ENCODE measurements at places on chromosomes 1 and 21.
A peak's percentile ranks its signal among the peaks of the same experiment; 100 is the strongest.

DNA sequence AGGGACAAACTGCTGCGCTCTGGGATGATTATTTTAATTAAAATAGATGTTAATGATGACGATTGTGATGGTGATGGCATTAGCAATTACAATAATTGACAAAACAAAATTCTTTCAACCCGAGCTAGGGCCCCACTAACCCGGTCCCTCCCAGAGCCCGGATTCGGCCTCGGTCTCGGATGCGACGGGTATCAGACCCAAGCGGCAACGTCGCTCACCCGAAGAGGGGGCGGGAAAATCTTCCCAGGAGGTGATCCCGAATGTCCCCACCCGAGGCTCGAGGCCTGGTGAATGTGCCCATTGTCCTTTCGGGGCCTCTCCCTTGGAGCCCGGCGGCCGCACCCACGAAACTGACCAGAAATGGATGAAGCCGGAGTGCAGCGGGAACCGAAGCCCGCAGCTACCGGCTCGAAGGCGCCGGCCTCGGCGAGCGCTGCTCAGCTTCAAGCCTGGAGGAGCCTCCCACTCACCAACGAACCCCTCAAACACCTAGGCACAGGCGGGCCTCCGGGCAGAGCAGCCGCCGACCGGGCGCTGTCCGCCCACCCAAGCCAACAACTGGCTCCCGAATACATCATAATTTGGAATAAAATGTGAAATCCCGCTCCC lies 1.2 kb downstream of the TAL1 start:
- peak; percentile 18 for DNase-seq

GRCh38 chr1:220943319-220943996 lies 64.2 kb downstream of the HLX start:
- no peak for DNase-seq

DNA sequence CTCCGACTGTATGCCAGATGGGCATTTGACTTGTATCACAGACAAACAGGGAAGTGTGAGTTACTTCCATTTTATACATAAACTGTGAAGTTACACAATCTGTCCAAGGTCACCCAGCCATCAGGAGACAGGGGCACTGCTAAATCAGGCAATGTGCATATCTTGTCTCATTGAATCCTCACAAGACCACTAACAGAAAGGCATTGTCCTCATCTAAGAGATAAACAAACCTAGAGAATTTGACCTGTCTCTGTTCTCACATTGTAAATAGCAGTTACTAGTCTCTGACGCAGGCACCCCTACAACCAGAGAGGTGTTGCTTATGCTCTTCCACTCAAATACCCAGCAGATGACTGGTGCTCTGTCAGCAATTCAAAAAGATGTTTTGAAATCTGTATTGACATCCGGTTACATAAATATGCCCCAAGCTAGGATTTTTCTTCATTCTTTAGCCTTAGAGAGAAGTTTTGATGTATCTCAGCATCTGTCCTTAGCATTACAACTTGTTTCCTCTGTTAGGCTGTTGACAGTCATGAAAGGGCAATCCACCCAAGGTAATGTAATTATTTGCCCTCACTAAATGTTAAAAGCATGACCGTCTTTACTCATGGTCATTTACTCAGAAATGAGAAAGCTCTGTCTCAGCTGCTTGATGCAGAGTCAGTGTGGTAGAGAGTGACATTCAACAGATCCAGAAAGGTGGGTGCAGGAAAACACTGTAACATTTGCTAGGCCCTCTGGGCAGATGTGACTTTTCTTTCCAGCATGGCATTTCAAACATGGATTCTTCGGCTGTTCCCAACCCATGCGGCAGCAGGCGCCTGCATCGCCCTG lies 51.9 kb upstream of the ZNF326 start:
- no peak for DNase-seq

DNA sequence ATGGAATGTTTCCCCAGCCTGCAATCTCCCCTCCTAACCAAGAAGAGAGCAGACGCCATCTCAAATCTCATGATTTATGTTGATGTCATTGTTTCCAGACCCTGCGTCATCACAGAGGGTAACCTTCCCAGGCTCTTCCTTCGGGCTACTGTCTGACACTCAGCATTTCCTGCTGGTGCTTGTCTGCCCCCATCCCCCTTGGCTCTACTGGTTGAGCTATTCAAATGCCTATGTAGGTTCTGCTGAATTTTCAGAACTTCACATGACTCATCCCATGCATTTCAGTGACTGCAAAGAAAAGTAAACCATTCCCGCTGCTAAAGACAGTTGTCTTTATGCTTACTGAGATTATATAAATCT lies 24.8 kb upstream of the ITPKB start:
- DNase-seq = peak; percentile 60

DNA sequence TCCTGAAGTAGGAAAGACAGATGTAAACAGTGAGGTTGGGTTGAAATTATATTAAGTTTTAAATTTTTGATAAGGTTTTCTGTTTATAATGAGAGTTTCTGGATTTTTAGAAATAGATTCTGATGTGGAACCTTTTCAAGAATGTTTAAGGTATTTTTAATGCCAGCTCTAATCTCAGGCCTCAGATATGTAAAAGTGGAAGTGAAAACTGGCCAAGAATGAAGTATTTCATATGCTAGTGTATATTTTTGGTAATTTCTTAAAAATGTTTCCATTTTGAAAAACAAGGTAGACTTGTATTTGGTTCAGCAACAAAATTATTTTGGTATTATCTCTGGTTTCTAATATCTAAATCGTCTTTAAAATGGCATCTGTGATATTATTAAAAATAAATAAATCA lies 14.4 kb downstream of the IFNAR1 start:
- DNase-seq = no peak

GRCh38 chr1:119091618-119092017 lies 48.8 kb downstream of the WARS2 start:
- no peak for DNase-seq

DNA sequence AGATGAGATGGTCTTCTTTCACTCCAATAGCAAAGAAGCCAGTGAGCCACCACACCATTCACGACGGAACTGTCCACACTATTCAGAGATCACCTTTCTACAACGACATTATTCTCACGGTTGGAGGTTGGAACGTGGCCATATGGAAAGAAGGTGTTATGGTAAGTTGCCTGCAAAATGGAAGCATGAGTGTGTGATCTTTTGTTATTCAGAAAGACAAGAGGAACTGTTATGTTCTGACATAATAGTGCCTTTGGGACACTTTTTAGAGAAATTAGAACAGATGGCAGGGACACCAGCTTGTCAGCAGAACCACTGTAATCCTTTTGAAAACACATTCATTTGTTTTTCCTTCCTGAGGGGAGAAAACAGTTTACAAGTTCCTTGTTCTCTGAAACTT lies 75.8 kb upstream of the MCOLN3 start:
- peak; percentile 49 for DNase-seq

- no peak for DNase-seq
Observed at GRCh38 chr1:38474738-38475623, 384.6 kb downstream of the RRAGC start.

- no peak for DNase-seq
Observed at GRCh38 chr21:41374867-41375533, 13.2 kb downstream of the MX2 start.

DNA sequence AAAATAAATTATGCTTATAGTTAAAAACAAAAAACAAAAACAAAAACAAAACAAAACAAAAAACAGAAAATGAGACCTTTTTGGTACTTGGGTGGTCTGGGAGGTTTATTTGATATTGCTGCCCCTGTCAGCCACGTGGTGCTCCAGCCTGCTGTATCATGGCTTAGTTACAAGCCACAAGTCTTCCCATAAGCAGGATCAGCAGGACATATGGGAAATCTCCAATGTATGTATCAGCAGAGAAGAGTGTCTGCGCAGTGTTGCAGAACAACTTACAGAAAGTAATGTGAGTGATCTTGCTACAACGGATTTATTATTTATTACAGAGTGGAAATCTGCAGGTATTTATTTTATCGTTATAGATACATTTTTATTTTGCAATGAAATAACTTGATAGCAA lies 423.0 kb upstream of the TMPRSS15 start:
- no peak for DNase-seq

GRCh38 chr1:105636052-105636451 lies 1420.4 kb upstream of the PRMT6 start:
- DNase-seq = no peak

DNA sequence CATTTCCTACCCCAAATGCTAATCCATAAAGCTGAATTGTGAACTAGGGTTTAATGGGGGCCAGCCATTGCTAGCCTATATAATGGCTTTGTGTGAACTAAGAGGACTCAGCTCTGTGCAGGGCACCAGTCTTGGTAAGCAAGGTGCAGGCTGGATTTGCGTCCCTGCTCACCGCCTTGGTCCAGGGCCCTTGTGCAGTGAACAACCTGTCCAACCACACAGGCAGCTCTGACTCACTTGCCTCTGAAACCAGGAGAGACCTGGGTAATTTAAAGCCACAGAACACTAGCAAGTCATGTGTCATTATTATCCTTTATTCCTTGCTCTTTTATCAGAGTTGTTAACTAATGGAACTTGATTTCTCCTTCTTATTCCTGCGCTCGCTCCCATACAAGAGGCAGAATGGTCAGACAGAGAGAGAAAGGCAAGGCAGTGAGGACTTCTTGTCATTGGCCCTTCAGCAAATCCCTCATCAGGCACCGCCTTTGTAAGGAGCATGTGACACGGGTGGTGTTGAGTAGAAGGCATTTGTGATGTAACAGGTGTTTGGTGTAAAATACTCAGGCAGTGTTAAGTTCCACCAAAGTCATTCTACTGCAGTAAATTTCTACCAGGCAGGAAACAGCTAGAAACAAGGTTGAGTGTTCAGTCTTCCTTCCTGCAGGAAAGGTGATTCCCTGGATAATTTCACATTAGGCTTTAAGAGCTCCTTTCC lies 67.3 kb upstream of the OLIG2 start:
- DNase-seq = peak; percentile 56

- DNase-seq = peak; percentile 76
Observed at GRCh38 chr1:170095976-170096748, 21.7 kb upstream of the KIFAP3 start.

- no peak for DNase-seq
Observed at GRCh38 chr1:148363439-148363810, 119.7 kb downstream of the PPIAL4G start.

- no peak for DNase-seq
Observed at GRCh38 chr1:19339214-19339861, 27.2 kb downstream of the SLC66A1 start.

DNA sequence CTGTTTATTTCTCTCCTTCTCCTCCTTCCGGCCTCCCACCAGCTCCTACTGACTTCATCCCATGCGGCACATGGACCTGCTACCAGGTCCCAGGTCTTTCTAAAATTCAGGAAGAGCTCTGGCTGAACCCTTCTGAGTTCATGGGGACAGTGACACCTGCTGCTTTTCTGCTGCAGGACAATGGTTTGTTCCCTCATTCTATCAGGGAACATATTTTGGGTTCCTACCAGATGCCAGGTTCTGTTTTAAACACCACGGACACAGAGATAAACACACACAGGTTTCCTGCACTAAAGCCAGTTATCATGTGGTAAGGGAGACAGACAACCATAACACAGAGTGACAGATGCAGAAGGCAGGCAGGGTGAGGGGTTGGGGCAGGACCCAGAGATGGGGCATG lies 114.0 kb upstream of the RAB4A start:
- DNase-seq = no peak

GRCh38 chr1:84282780-84283333 lies 18.7 kb upstream of the SAMD13 start:
- no peak for DNase-seq

DNA sequence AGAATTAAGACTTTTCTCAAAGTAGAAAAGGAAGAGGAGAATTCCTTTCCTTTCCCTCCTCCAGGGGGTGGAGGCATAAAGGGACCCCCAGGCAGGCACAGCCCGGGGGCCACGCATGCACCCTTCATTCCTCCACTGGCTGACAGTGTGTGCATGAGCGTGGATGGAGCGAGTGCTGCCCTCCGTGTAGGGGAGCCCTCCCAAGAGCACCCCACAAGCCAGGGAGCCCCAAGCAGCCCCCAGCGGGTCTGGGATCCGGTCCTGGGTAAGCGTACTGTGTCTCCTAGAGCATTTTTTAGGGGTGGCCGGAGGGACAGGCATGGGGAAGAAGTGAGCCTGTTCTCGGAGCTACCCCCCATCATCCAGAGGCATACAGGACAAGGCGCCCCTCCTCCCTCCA lies 120.5 kb downstream of the SIK1 start:
- no peak for DNase-seq

DNA sequence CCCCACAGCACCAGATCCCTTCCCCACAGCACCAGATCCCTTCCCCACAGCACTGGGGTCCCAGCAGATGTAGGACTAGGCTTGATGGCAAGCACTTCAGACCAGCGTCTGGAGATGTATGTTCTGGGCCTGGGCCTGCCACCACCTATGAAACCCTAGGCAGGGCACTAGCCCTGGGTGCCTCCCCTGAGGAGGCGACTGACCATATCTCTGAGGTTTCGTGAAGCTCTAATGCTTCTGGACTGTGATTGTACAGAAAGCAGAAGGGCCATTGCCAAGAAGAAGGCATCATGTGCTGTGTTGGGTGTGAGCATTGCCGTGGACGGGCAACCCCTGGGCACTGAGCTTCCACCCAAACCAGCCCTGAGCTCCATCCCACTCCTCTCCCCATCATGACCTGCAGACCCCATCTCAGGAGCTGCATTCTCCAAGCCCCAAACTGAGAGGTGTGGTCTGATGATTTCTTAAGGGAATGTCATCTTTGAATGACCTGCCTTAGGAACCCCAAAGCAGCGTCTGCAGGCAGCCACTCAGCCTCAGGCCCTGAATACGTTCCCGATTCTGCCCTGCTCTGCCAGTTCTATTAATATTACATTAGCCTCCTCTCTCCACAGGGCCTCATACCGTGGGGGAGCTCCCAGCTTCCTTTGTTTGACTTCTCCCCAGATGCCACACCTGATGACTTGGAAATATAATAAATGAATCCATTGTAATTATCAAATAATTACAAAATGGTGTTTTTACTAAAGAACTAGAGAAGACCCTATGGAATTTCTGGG lies 163.4 kb downstream of the TRIM33 start:
- DNase-seq = no peak

GRCh38 chr1:8816831-8817411 lies 519 bp downstream of the RERE start:
- no peak for DNase-seq

All from HAP-1 (cell line).